ENCODE measurements at places on chromosomes 2 and 18.

DNA sequence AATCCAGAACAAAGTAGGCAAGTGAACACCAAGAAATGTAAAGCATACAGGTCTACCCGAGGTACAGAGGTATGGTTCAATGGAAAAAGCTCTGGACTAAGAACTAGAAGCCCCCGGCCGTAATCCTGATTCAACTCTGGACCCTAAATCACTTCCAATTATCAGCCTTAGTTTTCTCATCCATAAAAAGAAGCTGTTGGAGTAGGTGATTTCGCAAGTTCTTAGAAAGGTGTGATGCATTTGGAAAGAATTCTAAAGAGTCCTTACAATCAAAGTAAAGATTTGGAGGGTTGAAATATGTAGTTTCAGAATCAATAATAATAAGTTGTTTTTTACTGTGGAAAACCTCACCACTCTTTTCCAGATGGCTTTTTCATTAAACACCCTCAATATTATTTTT is 622.1 kb upstream of the ID2 start:
- no peak for DNase-seq

DNA sequence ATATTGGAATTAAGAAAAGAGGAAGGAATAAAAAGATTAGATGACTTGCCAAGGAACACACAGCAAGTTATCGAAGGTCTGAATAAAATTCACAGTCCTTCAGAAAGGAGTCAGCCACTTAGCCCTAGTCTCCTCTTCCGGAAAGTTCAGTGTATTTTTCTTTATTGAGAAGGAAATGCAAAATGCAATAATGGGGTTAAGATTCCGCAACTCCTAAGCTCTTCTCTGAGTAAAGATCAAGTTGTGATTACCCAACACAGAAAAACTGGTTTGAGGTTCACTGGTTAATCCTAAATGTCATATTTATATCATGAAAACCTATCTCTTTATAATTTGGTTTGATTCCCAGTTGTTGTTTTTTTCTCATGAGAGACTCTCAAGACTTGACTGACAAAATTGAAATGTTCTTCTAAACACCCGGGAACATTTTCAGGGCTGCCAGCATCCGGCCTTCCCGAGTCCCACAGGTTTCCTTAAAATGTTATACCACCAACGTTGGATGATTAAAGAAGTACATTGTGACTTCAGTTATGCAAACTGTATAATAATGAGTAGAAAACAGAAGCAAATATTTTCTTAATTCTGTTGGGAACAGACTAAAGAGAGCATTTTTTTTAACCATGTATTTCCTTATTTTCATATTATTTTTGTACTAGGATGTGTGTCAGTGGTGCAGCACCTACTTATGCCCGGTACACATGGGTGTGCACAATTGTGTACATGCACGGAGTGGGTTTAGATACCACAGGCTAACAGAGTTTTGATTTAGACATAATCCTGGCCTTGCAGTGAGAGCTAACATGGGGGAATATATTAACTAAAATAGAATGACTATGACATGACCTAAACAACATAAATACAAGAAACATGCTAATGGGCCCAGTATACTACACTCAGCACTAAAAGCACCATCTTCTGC is 100.2 kb downstream of the STK39 start:
- DNase-seq, result no peak

DNA sequence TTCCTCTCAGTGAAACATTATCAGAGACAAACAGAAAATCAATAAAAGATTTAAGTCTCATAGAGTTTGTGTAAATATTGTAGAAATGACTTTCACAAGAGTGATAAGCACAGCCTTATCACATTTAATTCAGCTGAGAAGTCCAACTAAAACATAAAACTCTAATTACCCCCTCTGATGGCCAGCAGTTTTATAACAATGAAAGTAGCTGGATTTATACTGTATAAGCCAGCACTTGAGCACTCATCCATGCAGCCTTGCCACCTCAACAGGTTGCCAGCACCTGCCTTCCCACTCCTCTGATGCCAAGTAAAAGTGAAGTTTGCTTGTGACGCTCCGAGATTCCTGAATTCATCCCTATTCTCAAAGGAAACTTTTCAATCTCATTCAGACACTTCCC is 103.0 kb upstream of the STK39 start:
- no peak for DNase-seq

- no peak for DNase-seq
These were observed 47.6 kb upstream of the ZFP36L2 start for GRCh38 chr2:43274055-43274454.

- DNase-seq, result no peak
These were observed 76.5 kb upstream of the DLX2 start for GRCh38 chr2:172179045-172179701.

DNA sequence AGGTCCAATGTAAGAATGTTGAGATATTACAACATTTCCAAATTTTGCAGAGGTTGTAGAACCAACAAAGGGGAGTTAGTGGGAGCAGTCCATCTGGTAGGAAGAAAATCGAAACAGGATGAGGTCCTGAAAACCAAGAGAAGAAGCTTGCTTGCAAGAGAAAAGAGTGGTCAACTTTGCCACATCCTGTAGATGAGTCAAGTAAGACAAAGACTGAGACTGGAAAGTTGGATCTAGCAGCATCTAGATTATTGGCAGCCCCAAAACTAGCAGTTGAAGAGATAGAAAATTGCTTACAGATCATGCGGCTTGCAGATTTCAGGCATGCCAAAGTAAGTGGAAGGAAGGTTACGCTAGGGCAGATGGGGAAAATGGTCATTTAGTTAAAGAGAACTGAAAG is 378.9 kb downstream of the GRB14 start:
- DNase-seq, result no peak
